Germinal center (tissue), 1 donor: ENCODE measurements at places on chromosomes 1 and 21.

GRCh38 chr1:184258525-184258924, 128.3 kb upstream of the C1orf21 start:
- DNase-seq, result no peak

DNA sequence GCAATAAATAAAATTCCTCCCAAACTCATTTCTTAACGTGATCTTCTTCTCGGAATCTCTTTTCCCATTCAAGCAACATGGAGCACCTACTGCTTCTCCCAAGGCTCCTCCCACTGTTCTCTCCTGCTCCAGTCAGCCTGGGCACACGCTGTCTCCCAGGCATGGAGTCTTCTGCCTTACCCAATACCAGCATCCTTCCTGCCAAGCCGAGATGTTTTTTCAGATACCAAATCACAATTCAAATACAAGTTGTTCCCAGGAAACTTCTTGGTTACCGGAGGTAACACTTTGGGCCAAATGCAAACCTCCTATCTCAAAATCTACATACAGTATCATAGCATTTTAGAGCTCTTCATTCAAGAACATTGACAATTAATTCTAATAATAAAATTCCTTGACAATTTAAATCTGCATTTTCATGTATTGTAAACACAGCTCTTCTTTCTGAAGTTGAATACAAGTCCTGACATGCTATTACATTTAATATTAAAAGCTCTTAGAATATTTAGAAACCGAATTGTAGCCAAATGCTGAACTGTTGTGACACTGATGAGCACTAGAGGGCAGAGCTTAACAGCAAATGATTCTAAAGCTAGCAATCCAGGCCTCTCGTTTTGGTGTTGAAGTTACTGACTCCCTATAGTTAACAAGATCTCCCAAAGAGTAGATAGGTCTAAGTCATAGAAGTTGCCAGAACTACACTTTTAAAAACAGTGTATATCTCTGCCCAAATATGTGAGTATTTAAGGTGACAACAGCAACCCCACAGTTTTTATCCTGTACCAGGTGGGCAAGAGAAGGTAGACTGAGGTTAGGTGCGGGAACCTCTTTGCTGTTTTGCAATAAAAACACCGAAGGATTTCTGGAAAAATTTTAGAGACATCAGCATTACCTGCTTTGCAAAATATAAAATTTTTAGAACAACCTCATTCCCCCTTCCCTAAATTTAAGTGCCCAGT, 52.3 kb downstream of the BCAR3 start:
- DNase-seq, result peak; percentile 64

DNA sequence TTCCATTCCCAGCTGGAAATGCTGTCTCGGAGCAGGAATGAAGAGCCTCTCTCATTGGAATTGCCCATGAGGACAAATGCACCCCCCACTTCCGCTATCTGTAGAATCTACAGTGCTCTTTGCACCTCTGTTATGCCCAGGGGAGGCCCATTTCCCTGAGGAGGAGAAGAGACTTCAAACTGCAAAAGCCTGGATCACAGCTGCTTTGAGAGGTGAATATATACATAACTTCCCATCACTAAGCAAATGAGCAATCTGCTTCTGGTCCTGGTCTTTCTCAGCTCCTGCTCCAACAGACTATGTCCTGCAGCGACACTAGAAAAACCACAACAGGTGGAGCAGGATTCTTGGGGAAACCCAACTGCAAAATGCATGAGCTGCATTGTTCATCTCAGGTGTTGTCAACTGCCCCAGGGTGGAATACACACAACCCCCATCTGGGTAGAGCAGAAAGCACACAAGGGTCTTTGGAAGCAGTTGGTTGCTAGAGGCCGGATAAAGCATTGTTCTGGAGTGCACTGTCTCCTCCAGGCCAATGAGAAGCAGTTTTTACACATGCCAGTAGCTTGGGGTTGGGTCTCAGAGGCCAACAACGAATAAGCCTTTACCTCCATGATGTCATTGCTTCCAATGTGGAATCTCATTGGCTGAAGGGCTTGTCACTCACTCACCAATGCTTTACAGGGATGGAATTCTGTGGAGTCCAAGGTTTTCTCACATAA, 67.7 kb upstream of the RAB4A start:
- DNase-seq, result peak; percentile 36

- DNase-seq, result no peak
Measured at GRCh38 chr1:108072212-108072611, 107.2 kb upstream of the VAV3 start.

DNA sequence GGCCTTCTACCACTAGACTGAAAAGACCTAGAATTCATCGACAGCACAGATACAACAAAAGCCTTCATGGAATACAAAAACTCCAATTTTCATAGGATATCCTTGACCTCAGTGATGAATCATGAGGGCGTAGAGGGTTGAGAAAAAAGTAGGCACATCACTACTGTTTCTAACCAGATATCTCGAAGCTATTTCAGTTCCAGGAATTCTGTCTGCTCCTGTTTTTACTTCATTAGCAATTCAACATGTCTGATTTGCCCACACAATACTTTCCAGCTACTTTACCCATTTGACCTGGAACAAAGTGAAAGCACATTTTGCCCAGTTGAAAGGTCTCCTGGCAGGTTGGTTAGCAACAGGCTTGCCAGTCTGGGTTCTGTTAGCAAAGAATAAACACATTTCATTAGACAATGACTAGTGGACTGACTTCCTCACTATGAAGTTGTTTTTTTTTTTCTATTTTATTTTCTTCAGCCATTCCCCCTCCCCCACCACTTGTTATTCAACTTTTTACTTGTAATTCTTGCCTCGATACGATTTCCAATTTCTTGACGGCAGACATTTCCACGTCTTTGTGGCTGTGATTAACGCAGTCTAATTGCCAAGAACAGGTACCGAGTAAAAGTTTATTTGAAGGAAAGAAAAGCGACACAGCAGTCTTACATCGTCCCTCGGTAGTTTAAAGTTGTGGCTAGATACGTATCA, 4.0 kb upstream of the ZBTB18 start:
- DNase-seq, result no peak
